Hypothalamus (tissue), 51 donors: ENCODE measurements at places on chromosomes 1 and 21.

DNA sequence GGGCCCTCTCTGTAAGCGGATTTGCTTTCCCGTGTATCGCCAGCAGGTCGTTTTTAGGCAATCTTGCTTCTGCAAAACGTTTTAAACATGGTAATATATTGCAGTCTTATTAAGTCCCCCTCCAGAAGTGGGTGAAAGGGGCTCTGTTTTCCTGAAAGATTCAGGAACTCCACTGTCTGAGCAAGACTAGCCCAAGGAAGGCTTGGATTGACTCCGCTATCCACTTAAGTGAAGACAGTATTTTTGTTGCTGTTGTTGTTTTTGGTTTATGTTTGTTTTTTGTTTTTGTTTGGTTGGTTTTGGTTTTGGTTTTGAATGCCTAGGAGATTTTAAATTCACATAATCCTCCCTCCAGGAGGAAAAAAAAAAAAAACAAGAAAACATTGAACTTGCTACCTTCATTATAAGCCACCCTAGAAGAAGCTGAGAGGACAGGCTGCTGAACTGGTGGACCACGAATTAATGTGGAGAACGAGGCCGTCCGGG is 29.1 kb upstream of the NFIA start:
- DNase-seq, result no peak

- no peak for DNase-seq
These were observed 3.4 kb upstream of the FALEC start for GRCh38 chr1:150511985-150512660.

DNA sequence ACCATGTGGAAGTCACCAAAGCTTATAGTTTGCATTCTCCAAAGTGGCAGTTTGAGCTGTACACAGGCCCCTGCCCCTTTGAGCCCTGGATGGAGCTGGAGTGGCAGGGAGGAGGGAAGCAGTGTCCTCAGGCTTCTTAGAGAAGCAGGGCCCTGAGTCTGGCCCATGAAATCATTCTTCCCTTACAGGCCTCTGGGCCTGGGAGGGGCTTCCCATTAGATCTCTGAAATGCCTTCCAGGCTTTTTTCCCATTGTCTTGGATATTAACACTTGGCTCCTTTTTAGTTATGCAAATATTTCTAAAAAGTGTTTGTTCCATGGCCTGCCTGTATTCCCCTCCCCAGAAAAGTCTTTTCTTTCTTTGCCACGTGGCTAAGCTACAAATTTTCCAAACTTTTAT is 10.0 kb upstream of the TRIM67 start:
- DNase-seq, result no peak

GRCh38 chr1:236887081-236887480 is 92.0 kb downstream of the MTR start:
- DNase-seq, result no peak

GRCh38 chr1:225514671-225515081 is 86.8 kb upstream of the LBR start:
- no peak for DNase-seq

GRCh38 chr1:54317084-54317483 is 89.1 kb downstream of the SSBP3 start:
- no peak for DNase-seq
